Right cardiac atrium (tissue), 5 donors: ENCODE measurements at places on chromosomes 16 and 17. TPM values are rescaled to one million over a fixed set of nuclear protein-coding genes. Genes with fewer than 3 reads are reported as not detected.

GRCh38 chr17:56979091-56979480 lies 1.2 kb downstream of the SCPEP1 start:
- DNase-seq, result no peak

DNA sequence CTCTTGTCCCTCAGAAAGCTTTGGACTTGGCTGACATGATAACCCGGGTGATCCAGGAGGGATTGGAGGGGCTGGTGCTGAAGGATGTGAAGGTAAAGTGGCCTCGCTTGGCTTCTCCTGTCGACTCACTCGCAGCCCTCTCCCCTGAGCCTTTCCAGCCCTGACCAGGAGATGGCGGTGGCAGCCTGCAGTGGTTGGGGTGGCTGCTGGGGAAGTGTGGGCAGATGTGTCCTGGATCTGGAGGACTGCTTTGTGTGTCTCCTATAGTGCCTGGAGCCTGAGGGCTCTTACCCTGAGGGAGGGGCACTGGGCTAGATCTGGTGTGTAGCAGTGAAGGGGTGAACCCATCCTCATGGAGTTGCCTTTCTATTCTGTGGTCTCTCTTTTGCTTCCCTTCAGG lies 17.9 kb downstream of the LIG3 start:
- peak; percentile 43 for DNase-seq

- no peak for DNase-seq
These were observed 255.2 kb downstream of the SLC39A11 start for GRCh38 chr17:72837335-72837734.

Gene TMEM100
- 13.2 TPM for polyA plus RNA-seq
